ENCODE measurements at places on chromosomes 2 and 18.

DNA sequence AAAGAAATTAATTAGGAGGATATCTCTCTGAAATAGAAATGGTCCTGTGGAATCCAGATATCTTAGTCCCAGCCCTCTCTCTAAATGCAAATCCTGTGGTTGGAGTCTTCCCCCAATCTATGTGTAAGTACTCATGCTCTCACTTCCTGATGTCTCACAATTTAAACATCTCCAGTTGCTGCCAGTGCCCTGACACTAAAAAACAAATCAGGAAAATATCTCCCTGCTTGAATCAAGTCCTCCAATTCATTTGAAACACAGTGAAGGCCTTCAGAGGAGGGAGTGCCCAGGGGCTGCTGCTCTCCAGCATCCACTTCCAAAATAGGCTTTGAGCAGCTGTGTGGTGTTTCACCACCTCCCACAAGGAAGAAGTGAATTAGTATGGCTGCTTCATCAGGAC is 413.8 kb downstream of the RAD51AP2 start:
- no peak for DNase-seq

DNA sequence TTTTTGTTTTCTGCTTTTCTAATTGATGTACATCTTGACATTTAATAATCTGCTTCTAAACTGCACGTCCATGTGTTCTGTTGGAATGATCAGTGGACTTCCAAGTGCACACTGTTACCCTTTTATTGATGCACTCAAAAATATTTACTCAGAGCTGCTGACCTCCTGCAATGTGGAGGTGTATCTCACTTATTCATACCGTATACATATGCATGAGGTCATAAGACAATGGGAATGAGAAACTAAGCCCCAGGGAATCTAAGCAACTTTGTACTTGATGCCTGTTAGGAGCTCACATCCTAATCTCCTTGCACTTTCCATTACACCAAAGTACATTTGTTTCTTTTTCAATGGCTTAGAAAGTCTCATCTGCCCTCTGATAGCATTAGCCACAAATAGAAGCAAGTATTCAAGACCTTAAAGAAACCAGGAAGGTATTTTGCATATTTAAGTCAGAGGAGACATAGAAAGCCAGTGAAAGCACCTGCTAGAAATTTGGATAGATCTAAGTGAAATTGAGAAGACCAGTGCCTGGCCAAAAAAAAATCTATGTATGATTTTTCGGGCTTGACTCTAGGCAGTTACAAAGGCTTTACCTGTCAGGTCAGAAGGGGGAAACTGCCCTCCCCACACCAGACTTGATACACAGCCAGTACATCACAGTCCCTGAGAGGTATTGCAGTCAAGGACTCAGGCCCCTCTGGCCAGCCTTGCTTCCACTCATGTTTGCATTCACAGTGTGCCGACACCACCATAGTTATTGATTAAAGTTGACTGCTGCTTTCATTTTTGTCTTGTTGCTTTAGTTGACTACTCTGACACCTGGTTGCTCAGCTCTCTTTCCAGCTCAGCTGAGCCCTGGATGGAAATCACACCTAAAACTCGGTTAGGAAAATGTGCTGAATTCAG is 391.7 kb upstream of the CYRIA start:
- no peak for DNase-seq

- DNase-seq, result no peak
Observed at GRCh38 chr18:48216639-48217257, 192.4 kb downstream of the ZBTB7C start.

DNA sequence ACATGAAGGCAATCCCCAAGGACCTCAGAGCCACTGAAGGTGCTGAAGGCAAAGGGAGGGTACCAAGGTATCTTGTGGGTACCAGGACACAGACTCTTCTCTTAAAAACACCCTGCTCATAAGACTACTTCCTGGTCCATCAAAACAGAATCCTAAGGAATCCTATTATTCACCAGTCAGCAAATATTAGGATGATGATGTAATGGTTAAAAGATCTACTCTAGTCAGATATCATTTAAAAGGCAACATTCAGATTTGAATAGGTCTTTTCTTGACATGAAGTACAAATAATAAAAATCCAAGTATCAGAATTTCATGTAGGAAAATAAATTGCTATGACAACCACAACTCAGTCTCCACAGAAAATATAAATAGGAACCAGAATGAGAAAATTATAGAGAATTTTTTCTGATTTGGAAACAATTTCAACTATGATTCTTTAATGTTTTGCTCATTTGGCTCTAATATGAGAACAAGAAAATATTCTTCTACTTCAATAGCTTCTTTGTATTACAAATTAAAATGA is 77.8 kb upstream of the ZNF397 start:
- no peak for DNase-seq

- no peak for DNase-seq
Observed at GRCh38 chr2:3539836-3540235, 18.3 kb downstream of the RNASEH1 start.

DNA sequence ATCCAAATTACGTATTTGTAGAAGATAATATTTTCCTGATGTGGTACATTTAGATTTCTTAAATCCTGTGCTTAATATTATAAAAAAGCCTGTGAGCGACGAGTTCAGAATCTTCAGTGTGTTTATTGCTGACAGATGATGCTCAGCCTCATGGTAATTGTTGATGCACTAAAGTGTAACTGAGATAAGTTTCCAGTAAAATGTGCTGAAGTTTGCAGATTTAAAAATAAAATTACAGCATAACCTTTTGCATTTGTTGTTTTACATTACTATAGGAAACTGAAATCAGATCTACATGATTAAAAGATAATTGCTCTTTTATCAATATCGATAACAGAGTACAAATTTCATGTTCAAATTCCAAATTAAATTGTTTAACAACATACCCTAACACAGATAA is 307.6 kb downstream of the FIGN start:
- DNase-seq, result no peak

DNA sequence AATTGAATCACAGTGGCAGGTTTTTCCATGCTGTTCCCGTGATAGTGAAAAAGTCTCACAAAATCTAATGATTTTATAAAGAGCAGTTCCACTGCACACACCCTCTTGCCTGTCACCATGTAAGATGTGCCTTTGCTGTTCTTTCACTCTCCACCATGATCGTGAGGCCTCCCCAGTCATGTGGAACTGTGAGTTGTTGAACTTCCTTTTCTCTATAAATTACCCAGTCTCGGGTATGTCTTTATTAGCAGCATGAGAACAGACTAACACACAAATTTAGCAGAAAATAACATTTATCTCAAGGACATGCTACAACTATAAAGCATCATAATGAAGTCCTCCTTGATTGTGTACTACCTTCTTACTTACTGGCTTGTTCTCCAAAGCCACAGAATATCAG is 1526.0 kb downstream of the LRP1B start:
- no peak for DNase-seq

GRCh38 chr2:232420463-232421188 is 14.0 kb downstream of the ALPG start:
- no peak for DNase-seq

Data from activated T-helper 1 cell treated with anti-CD3 and anti-CD28 coated beads, Interleukin-2, amount 50 U/mL, for 16 hours (primary cell).